ENCODE measurements at places on chromosomes 16 and 17.

DNA sequence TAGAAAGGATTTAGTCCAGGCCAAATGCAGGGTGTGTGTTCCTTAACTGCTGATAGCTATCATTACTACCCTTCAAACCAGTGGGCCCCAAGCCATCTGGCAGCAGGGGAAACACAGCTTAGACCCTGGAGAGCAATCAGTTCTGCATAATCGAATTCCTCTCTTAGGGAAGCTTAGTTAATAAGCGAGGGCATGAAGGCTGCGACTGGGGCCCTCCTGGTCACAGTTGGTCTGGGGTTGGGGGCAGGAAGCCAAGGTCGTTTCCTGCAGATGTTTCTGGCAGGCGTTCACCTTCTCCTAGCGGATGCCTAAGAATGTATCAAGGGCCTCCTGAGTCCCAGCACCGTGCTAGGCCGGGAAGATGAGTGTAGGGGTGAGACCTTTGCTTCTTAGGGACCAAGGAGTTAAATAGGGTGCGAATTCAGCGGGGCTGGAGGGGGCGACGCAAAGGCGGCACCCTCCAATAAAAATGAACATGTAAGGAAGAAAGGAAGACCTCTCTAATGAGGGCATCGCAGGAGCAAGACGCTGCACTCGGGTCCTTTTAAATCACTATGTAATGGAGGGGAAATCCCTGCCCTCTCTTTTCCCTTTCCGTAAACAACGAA lies 16.5 kb upstream of the EEF2K start:
- DNase-seq, result no peak

- no peak for DNase-seq
Measured at GRCh38 chr17:41695134-41695661, 6.5 kb downstream of the EIF1 start.

GRCh38 chr17:8056232-8056975 lies 17.5 kb downstream of the ALOX15B start:
- no peak for DNase-seq

DNA sequence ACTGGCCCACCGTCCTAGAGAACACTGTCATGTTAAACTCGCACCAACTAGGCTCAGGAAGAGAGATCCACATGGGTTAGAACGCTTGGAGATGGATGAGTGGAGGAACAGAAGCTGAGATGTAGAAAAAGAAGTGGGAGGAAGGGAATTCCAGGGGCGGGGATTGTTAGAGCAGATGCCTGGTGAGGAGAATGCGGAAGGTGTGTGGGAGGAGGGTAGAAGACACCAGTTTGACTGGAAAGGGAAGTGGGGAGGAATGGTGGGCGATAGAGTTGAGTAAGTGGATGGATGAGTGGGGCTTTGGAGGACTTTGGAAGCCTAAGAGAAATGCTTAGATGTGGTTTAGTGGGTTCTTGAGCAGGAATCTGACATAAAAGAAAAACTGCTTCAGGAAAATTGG lies 37.4 kb downstream of the DHX38 start:
- no peak for DNase-seq

DNA sequence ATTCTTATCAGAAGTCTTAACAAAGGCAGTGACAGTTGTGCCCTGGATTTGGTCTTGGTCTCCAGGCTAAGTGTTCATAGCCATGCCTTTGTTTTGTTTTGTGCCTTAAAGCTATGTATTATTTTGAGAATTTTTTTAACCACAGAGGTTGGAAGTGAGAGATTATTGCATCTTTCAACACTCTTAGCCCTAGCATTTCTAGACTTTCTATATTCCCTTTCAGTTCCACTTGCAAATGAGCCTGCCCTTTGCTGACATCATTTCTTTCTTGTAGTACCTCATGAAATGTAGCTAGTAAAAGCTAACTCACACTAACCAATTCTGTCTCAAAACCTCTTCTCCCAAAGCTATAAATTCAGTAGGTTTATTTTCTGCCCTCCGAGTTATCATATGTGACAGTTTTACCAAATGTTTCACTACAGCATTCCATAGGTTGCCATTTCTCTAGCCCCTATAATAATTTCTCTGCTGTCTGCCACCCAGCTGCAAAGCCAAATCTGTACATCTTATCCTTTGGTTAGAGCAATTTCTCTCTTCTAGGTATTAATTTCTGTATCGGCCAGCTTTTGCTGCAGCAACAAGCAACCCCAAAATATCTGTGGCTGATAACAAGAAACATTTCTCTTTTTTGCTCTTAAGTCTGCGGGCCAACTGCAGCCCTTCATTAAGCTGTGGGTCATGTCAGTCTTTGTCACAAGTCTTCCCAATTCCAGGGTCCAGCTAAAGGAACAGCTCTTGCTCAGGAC lies 14.2 kb upstream of the CCL1 start:
- no peak for DNase-seq

Data from NCI-H1436 (cell line).